ENCODE measurements at places on chromosomes 2 and 18.

GRCh38 chr2:194327196-194327888 lies 1329.7 kb upstream of the SLC39A10 start:
- DNase-seq, result no peak

- no peak for DNase-seq
Measured at GRCh38 chr2:5596868-5597267, 95.3 kb upstream of the SOX11 start.

GRCh38 chr2:65488527-65488926 lies 56.1 kb upstream of the SPRED2 start:
- DNase-seq, result no peak

DNA sequence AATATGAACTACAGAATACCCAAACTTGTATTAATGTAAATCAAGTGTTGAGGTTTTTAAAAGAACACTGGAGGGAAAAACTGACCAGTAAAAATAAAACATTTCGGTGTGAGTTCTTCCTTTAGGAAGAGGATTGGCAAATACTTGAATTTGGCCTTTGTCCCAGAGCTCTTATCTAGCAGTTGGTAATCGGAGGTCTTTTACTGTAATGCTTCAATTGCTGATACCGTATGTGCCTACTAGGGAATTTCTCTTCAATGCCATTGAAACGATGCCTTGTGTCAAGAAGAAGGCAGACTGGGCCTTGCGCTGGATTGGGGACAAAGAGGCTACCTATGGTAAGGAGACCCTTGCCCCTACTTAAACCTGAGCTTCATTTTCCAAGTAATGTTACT lies 4.1 kb downstream of the RRM2 start:
- DNase-seq, result no peak

DNA sequence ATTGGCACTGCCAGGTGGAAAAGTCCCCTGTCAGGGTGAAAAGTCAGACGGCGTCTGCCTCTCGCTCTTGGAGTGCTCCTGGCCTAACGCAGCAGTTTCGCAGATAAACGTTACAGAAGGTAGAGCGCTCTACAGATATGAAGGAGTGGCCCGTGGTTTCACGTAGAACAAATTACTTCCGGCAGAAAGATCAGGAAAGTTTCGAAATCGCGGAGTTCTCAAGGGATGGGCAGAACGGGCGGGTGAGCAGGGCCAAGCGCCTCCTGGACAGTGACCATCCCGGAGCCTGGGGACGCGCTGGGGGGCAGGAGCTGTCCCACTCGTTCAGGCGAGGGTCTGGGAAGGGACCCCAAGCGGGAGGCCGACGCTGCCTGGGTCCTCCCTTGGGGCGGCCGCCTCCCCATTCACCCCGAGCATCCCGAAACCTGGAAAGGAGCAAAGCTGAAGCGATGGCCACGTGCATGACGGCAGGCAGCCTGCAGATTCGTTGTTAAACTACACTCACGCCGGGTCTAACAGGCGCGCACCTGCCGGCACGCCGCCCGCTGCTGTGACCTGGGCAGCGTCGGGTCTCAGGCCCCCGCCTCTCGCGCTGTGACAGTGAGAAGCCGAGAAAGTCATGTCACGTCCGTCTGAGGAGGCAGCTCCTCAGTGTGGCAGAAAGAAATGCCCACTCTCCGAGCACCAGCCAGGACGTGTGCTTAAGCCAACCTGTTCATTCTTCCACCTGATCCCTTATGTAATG lies 122.9 kb upstream of the SALL3 start:
- no peak for DNase-seq

DNA sequence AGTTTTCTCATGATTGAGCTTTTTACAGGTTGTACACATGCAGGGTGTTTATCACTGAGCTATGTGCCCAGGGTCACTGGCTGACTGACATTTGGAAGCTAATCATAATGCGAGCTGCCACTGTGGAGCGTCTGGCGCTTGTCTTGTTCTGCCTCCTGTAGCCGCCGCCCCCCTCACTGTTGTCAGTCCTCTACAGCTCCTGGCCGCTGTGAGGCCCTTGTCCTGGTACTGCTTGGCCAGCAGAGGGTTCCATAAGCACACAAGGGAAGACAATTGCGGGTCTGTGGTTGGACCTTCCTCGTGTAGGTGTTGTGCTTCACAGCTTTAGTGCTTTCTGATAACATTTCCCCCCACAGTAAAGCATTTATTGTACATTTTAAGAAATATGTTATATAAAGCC lies 105.6 kb upstream of the LDLRAD4 start:
- DNase-seq, result no peak
